ENCODE measurements at places on chromosomes 2 and 18.
A peak's percentile ranks its signal among the peaks of the same experiment; 100 is the strongest.

- DNase-seq, result no peak
Observed at GRCh38 chr2:9657731-9658130, 26.9 kb upstream of the YWHAQ start.

- no peak for DNase-seq
Observed at GRCh38 chr2:85728342-85728741, 25.4 kb upstream of the ATOH8 start.

DNA sequence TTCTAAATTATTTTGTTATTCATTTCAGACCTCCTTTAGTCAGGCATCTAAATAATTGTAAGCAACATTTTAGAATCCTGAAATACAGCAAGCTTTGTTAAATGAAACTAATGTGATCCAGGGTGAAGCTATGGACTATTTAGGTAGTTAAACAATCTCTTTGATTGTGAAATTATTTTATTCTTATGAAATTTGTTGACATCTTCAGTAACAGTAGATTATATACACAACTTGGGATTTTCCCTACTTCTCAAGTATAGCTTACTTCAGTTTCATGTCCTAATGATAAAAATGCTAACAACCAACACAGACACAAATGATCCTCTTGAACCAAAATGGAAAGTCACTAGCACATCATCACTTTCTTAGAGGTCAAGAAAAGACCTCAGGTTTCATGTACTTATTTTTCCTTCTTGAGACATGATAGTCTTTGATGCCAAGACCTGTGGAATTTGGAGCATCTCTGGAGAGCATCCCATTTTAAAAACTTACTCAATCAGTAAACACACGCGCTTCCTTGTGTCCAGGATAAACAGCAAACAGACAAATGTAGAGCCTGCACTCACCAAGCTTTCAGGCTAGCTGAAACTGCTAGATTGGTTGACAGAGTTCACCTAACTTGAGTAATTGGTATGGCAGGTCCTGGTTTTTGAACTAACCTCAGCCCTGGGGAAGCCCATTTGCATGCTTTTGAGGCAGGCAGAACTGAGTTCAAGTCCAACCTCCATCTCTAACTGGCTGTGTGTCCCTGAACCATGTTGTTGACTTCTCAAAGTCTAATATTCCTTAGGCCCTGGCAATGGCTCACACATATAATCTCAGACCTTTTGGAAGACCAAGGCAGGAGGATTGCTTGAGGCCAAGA is 47.8 kb downstream of the KCTD18 start:
- no peak for DNase-seq

DNA sequence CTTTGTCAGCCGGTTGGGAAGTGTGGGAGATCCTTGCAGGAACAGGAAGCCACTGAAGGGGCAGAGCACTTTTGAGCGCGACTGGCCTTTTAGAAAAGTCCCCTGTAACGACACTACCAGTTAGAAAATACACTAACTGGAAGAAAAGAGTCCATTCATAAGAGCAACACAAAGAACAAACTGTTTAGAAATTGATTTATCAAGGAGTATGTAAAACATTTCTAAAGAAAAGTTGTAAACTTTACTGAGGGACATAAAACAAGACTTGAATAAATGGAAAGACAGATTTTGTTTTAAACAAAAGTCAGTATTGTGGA is 29.8 kb upstream of the POMC start:
- DNase-seq, result no peak

GRCh38 chr2:28949617-28950305 is 31.3 kb upstream of the TOGARAM2 start:
- DNase-seq, result no peak

GRCh38 chr2:27966466-27966865 is 75.9 kb downstream of the BABAM2 start:
- no peak for DNase-seq

DNA sequence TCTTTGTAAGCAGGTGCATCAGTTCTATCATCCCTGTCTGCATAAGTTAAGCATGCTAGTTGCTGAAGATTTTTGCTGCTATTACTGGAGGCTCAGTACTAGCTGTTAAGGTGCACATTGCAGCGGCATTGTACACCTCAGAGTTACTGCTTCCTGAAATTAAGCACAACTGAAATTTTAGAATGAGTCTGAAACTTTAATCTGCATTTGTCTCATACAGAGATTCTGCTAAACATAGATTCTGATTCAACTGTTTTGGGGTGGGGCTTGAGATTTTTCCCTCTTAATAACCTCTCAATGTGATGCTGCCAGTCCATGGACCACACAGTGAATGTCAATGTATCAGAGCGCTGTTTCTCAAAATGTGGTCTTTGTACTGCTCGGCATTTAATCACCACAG is 585.7 kb upstream of the GCFC2 start:
- DNase-seq, result no peak

- no peak for DNase-seq
Observed at GRCh38 chr18:49073437-49073836, 122.7 kb upstream of the SMAD7 start.

DNA sequence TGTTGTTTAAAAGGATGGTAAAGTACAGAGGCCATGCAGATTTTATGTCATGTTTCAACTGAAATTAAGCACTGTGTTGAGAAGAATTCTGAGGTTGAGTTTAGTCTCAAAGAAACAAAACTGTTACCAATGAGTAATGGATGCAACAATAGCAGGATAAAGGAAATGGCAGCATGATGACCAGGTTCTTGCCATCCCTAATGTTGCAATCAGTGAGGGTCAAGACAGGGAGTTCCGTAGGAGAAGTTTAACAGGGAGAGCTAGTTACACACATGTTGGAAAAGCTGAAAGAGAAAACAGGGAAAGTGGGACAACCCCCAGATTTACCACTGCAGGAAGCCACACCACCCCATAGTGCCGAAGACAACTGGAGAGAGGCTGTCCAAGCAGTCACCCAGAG is 343.8 kb upstream of the EPHA4 start:
- no peak for DNase-seq

DNA sequence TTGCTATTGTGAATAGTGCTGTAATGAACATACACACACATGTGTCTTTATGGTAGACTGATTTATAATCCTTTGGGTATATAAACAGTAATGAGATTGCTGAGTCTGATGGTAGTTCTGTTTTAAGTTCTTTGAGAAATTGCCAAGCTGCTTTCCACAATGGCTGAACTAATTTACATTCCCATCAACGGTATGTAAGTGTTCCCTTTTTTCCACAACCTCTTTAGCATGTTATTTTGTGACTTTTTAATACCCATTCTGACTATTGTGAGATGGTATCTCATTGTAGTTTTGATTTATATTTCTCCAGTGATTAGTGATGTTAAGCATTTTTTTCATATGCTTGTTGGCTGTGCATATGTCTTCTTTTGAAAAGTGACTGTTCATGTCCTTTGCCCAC is 86.7 kb downstream of the TTC27 start:
- no peak for DNase-seq

GRCh38 chr18:6561420-6561861 is 146.7 kb upstream of the L3MBTL4 start:
- no peak for DNase-seq

DNA sequence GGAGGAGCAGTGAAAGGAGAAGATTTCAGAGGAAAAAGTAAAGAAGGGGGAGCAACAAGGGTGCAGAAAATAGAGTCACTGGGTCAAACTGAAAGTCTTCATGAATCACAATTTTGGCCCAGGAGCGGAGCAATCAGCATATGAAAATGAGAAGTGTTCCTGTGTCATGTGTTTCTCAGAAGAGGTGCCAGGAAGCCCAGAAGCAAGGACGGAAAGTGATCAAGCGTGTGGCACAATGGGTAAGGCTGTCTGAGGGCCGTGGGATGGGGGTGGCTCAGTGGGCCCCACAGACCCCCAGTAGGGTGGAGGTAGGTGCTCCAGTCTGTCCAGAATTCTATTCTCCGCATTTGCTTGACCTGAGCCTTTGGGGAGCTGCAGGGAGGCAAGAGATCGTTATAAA is 44.2 kb downstream of the SP140 start:
- no peak for DNase-seq

DNA sequence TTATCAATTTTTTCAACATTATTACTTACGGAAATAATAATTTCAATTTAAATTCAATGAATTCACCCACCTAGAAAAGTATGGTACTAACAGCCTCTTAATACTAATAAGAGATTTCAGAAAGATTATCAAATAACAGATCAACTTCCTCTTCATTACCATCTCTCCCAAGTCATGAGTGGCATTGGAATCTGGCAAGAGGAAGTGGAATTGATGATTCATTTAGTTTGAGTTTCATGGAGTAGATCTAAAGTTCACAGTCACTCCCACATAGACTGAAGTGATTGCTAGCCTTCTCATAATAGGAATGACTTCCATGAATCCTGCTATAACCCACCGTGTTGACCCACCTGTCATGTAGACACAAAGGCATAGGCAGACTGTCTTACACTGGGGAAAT is 77.7 kb upstream of the WDR75 start:
- DNase-seq, result no peak

GRCh38 chr2:219650426-219651248 is 23.2 kb downstream of the SLC4A3 start:
- peak; percentile 22 for DNase-seq

DNA sequence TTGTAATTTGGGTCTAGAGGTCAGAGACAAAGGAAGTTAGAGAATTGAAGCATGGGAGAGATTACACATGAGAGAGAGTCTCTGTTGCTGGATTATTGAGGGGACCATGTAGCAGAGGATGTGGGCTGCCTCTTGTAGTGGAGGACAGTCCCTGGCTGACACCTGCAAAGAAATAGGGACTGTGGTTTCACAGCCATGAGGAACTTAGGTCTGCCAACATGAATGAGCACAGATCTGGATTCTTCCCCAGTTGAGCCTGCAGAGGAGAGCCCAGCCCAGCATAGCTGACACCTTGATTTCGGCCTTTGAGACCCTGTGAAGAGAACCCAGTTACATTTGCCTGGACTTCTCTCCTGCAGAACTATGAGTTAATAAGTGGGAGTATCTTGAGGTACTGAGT is 179.5 kb upstream of the TWIST2 start:
- peak; percentile 24 for DNase-seq

DNA sequence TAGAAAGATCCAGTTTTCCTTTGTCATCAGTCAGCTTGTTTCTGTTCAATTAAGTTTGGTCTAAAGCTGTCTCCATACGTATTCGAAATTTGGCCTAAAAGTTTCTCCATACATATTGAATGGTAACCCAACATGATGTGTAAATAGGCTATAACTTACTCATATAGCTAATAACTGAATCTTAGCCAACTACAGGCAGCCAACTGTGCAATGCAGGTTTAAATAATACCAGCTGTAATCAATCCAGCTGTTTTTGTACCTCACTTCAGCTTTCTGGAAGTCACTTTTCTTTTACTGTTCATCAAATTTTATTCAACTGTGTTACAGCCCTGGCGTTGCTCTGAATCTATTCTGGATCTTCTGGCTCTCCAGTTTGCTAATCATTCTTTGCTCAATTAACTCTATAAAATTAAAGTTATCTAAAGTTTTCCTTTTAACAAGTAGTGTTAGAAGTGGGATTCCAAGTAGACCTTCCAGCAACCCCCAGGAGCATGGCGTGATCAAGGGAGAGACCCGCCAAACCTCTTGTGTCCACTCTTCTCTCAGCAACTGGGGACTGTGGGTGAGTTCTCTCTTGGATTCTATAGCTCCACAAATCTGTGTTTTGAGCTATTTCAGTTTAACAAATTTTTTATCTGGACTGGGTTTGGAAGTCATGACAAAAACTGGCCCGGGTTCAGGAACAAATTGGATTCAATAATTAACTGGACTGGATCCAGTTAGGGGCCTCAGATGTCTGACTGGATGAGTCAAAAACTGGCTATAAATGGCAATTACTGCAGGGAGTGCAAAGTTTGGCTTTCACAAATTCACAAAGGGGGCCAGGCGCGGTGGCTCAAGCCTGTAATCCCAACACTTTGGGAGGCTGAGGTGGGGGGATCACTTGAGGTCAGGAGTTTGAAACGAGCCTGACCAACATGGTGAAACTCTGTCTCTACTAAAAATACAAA is 329.7 kb upstream of the ST6GAL2 start:
- no peak for DNase-seq

DNA sequence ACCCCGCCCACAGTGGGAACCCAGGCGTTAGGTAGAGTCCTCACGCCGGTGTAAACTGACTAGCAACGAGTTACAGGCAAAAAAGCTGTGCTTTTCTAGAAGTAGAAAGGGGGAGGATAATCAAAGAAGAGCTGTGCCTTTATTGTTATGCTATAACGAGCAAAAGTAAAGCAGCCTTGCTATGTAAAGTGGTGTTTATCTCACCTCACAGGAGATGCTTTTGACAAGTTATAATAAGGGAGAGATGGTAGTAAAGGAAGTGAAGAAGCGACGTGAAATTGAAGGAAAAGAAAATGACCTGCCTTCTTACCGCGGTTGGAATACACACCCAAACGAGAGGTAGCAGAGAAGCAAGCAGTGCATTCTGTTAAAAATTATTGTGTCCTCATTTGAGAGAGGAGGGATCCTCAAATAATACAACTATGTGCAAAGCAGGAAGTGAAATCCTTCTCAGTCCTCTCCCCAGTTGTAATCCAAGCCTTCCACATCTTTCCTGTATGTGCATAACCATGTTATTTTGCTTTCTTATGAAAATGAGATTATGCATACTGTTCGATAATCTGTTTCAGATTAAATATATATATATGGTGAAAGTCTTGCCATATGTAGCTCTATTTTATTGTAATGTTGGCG is 962 bp downstream of the TANK start:
- no peak for DNase-seq

DNA sequence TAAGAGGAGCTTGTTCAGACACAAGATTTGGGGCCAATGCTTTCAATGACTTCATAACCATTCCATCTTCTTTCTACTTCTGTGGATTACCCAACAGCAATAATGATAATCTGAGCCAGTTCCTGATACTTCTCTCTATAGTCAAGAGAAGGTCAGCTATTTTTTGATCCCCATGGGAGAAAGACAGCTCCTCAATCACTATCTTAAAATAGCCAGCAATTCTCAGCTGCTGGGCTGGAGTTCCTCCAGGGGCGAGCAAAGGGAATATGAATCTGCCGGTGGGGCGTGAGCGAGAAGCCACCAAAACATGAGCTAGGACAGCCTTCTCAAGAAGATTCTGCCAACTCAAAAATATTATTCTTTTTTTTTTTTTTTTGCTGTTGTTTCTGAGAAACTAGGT is at the start of gene TMEM182:
TMEM182 (plus strand) TSS at position 269 of the 400 bp plus-strand sequence. CDS start 187 bp downstream, outside the sequence.
- no peak for DNase-seq

- DNase-seq, result no peak
Observed at GRCh38 chr2:44324971-44325426, 36.3 kb downstream of the PREPL start.

GRCh38 chr18:63953811-63954210 is 4.7 kb downstream of the HMSD start:
- no peak for DNase-seq

GRCh38 chr2:26982102-26982742 is 11.8 kb downstream of the MAPRE3 start:
- no peak for DNase-seq
